ENCODE measurements at places on chromosomes 6 and 20. TPM values are rescaled to one million over a fixed set of nuclear protein-coding genes. Genes with fewer than 3 reads are reported as not detected.

CSE1L gene
- 44.5 TPM for total RNA-seq

SIGLEC1 gene
- total RNA-seq: 0.32 TPM

SLC22A7 gene
- total RNA-seq: not detected

PTK7 gene
- 0.42 TPM for total RNA-seq

DZANK1 gene
- 3.0 TPM for total RNA-seq

DNA sequence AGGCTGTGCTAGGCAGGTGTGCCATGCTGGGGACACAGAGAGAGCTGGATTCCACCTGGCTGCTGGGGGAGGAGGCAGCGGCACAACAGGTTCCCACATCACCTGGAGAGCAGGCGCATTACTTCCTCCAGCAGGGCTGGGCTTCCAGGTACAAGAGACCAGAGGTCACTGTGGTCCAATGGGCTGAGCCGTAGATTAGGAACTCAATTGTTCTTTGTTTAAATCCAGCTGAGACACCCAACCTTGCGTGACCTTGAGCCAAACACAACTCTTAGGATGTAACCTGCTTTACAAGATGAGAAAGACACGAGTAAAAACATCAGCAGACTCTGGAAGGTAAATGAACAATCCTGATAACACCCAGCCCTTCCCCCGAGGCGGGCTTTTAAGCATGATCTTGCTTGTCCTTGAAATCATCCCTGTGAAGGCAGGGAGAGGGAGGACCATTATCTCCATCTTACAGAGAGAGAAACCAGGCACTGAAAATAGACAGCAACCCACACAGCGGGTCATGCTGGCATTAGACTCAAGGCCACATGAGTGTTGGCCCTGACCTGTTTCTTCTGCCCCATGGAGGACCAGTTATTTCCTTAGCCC lies 216.5 kb upstream of the RREB1 start:
- H3K4me1 ChIP-seq: no peaks in the 10 kb centered on the region
- no peak overlapping the region for H3K27ac ChIP-seq
- no peak overlapping the region for H3K4me3 ChIP-seq
- DNase-seq: no peak

GRCh38 chr6:22926790-22927354 lies 357.5 kb downstream of the HDGFL1 start:
- H3K4me1 ChIP-seq: no peaks in the 10 kb centered on the region
- H3K36me3 ChIP-seq: no peaks in the 10 kb centered on the region
- DNase-seq: no peak
- H3K27ac ChIP-seq: no peak overlapping the region
- H3K27me3 ChIP-seq: no peaks in the 10 kb centered on the region

DNA sequence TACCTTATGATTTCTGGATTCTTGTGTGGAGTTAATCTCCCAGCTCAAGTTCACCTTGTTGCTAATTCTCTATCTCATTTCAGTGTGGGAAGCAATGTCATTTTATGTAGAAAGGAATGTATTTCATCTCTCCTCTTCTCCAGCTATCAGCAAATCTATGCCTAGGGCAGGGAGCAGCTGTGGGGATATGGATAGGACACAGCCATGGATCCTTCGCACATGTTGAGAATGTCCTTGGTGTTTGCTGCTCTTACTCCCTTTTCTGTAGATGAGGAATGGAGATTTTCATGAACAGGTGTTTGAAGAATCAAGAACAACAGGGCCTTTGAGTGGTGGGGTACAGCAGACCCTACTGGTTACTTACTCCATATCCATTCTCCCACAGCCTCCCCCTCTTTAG lies 182.0 kb downstream of the UST start:
- no peaks in the 10 kb centered on the region for H3K36me3 ChIP-seq
- H3K27me3 ChIP-seq: no peaks in the 10 kb centered on the region
- H3K27ac ChIP-seq: no peak overlapping the region
- no peak overlapping the region for H3K4me3 ChIP-seq
- no peak for DNase-seq

DNA sequence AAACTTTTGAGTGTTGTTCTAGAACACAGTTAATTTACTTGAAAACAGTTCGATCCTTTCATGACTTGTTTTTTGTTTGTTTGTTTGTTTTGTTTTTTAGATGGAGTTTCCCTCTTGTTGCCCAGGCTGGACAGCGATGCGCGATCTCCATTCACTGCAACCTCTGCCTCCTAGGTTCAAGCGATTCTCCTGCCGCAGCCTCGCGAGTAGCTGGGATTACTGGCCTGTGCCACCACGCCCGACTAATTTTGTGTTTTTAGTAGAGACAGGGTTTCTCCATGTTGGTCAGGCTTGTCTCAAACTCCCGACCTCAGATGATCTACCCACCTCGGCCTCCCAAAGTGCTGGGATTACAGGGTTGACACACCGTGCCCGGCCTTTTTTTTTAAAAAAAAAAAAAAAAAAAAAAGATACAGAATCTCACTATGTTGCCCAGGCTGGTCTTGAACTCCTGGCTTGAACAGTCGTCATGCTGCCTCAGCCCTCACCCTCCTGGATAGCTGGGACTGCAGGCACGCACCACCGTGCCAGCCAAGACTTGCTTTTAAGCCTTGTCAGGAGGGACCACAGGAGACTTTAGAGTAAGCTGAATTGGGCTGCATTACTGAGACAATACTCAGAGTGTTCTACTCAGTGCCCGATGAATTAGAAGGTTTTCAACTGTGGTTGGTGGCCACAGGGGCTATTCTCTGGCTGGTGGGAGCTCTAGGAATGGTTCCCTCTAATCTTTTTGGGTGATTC lies 76.7 kb upstream of the SLC22A16 start:
- peaks cover 10% of the 10 kb centered on the region for H3K4me1 ChIP-seq
- H3K27ac ChIP-seq: no peak overlapping the region
- DNase-seq: no peak

- no peaks in the 10 kb centered on the region for H3K27me3 ChIP-seq
- no peak for DNase-seq
- no peak overlapping the region for H3K27ac ChIP-seq
- no peak overlapping the region for H3K4me3 ChIP-seq
- H3K36me3 ChIP-seq: no peaks in the 10 kb centered on the region
- no peaks in the 10 kb centered on the region for H3K4me1 ChIP-seq
Measured at GRCh38 chr6:56400273-56400672, 152.9 kb upstream of the COL21A1 start.

DNA sequence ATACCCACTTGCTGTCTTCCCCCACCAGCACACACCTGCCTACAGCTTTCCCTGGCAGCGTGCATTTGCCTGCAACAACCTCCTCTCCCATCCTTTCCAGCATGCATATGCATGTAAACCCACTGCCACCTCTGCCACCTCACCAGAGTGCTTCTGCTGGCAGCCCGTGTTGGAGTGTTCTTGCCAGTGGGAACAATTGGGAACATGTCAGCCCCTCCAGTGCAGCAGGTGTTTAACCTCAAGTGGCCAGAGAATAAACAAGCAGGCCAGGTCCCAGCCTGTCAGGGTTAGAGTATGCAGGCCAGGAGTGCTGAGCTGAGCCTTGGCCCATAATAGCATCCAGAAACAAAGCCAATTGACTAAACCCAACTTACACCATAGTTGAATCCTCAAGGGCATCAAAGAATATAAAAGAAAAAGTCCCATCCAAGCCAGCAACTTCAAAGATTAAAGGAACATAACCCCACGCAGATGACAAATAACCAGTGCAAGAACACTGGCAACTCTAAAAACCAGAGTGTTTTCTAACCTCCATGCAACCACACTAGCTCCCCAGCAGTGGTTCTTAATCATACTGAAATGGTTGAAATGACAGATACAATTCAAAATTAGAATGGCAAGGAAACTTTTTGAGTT lies 1212.1 kb upstream of the CITED2 start:
- no peaks in the 10 kb centered on the region for H3K36me3 ChIP-seq
- no peak overlapping the region for H3K27ac ChIP-seq
- no peak overlapping the region for H3K4me3 ChIP-seq
- H3K4me1 ChIP-seq: no peaks in the 10 kb centered on the region
- H3K27me3 ChIP-seq: no peaks in the 10 kb centered on the region
- DNase-seq: no peak

GRCh38 chr6:26502626-26503025 lies 2.5 kb downstream of the BTN1A1 start:
- H3K4me3 ChIP-seq: no peak overlapping the region
- no peak overlapping the region for H3K27ac ChIP-seq
- H3K4me1 ChIP-seq: peaks cover 13% of the 10 kb centered on the region
- DNase-seq: no peak
- peaks cover 13% of the 10 kb centered on the region for H3K27me3 ChIP-seq
